ENCODE measurements at places on chromosomes 7 and 10.

DNA sequence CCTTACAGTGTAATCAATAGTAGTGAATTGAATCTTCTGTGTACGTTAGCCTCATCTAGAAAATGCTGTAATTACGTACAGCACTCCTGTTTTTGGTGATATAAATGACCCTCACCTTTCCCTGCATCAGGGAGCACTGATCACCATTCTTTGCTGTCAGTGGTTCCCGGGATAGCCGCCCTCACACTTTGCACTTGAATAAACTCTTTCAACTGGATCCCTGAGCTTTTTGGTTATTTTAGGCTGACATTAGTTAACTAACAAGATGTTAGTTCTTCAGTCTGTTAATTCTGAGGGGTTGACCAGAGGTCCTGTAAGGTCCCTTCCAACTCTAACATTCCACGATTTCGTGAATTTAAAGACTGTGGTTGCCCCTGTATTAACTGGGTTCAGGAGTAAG lies 23.4 kb upstream of the ZC3HAV1 start:
- no peak for DNase-seq

- DNase-seq, result no peak
Observed at GRCh38 chr7:135258585-135258984, 24.9 kb downstream of the STRA8 start.

GRCh38 chr10:47145290-47145934 lies 154.6 kb upstream of the GDF10 start:
- DNase-seq, result no peak

- DNase-seq, result no peak
Observed at GRCh38 chr10:56012101-56012500, 349.0 kb downstream of the ZWINT start.

DNA sequence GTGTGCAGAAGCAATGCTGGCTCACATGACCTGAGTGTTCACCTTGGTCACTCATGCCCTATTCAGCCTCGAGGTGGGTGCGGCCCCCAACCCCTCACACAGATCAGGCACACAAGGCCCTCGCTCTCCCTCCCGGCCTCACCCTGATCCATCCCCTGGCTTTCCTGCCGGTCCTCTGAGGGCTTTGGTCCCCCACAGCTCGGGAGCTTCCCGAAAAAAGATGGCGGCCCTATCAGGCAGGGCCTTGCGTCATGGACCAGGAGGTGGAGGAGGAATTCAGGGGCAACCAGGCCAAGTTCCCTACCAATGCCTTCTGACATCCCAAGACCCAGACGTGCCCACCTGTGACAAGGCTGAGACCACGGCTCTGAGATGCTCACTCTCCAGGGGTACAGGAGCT lies 43.7 kb upstream of the DNAAF5 start:
- no peak for DNase-seq

DNA sequence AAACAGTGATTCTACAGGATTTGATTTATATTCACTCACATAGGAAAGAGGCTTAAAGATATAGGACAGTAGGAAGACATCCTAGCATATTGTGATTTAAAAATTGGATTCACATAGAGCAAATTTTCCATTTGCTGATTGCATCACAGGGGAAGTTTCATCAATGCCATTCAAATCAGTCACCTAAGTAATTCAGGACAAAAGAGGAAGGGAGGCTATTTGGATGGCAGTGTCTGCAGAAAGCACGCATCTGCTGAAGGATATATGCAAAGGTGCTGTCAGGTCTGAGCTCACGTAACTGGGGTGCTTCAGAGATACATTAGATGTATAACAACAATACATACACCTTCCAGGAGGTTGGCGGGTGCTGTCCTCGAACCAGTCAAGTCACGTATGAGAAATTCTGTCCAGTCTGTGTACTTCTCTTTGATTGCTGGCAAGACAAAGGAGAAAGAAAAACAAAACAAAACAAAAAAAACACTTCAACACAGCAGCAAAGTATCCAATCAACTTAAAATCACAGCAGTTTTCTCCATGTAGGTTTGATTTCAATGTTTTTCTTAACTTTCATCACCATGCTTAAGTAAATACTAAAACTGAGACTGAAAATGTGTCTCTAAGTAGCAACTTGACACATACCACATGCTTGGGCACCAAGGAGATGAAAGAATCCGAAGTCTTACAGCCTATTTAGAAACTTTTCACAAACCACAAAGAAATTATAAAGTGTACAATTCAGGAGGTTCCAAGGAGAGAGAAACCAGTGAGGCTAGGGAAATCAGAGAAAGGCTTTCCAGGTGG lies 125.1 kb downstream of the SFMBT2 start:
- DNase-seq, result no peak

DNA sequence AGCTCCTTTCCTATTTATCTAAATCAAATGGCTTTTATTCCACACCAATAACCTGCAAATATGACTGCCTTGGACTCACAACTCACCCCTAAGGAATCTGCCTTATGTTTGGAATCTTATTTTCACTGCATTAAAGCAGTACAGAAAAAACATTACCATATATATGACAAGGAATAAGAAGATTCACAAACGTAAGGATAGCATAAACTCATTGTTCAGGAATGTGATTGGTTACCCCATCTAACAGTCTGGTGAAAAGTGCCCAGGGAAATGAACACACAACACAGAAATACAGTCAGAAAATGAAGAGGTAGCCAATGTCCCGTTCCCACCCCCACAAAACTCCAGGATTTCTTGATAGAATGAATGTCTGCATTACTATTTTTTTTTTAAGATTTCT lies 2.0 kb downstream of the PPP3CB start:
- no peak for DNase-seq

DNA sequence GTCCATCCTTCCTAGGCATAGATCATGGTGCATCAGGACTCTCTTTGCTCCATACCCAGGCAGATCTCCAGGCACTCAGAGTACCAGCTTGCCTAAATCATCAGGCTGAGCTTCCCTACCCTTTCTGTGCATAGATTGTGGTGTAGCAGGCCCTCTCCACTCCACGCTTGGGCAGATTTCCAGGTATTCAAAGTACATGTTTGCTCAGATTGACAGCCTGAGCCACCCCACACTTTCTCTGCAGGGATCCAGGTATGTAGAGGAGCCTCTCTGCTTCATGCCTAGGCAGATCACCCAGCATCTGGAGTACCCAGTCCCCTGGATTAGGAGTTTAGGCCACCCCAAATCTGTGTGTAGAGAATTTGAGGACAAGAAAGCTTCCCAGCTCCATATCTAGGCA lies 957.4 kb upstream of the LRRTM3 start:
- no peak for DNase-seq

GRCh38 chr7:92997152-92997551 lies 120.6 kb downstream of the SAMD9 start:
- DNase-seq, result no peak

- DNase-seq, result peak; percentile 62
Observed at GRCh38 chr10:32056136-32057035, at the start of gene KIF5B. TSS of gene KIF5B (minus strand) at chr10:32056425. CDS start at chr10:32055973, 452 bp downstream.

GRCh38 chr7:159118197-159118595 lies 26.5 kb downstream of the VIPR2 start:
- no peak for DNase-seq

DNA sequence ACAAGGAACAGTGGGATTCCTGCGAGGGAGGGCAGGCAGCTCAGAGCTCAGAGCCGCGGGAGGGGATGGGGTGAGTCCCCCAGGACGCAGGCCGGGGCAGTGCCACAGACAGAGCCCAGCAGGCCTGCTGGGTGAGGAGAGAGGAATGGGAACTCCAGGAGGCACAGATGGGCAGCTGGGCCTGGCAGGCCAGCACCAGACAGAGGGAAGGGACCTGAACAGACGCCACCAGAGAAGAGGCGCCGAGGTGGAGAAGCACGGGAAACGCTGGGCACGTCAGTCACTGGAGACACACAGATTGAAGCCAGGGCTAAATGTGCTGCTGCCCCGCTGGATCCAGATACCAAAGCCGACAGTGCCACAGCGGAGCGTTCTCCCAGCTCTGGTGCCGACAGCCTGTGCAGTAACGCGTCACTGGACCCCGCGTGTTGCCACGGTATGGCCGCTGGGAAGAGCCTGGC lies 225.8 kb downstream of the MAD1L1 start:
- DNase-seq, result no peak

GRCh38 chr7:137755846-137756651 lies 90.7 kb downstream of the DGKI start:
- no peak for DNase-seq

- no peak for DNase-seq
Observed at GRCh38 chr7:29243910-29244655, 49.5 kb downstream of the CHN2 start.

DNA sequence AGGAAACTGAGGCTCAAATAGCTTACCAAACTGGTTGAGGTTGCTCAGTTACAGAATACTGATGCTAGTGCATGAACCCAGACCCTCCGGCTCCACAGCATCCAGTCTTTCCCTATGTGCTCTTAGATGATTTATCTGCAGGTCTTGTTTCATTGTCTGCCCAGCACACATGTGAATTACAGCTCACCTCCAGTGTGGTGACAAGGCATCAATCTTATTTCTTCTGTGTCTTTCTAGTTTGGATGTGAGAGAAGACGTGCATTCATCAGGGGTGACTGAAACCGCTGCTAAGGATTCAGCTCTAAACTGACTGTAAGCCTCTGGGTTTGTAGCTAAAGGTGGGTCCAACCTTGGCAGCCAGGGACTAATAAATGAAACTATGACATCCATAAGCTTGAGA lies 123.8 kb downstream of the SH2D4B start:
- DNase-seq, result no peak

DNA sequence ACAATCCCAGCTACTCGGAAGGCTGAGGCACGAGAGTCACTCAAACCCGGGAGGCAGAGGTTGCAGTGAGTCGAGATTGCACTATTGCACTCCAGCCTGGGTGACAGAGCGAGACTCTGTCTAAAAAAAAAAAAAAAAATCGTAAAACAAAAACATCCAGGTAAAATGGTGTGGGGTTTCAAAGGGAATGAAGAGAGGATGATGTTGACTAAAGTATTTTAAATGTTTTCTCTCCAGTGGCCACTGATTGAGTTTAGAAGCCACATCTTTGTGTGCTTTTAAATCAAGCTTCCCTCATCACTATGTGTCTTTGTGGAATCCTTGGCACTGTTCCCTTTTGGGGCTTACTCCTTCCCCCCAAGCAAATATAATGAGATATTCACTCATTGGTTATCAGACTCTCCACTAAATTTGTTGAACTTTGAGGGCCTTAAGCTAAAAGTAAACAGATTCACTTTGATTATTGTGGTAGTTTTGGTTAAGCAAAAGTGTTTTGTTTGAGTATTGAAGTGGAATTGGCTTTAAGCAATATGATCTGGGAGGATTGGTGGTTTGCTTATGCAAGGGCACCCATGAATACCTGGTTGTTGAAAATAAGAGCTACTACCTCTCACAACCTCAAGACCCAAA lies 162.9 kb downstream of the CDK14 start:
- no peak for DNase-seq

- no peak for DNase-seq
Observed at GRCh38 chr10:71998840-71999194, 34.6 kb downstream of the CHST3 start.

GRCh38 chr10:77530011-77530410 lies 107.6 kb downstream of the KCNMA1 start:
- DNase-seq, result no peak

DNA sequence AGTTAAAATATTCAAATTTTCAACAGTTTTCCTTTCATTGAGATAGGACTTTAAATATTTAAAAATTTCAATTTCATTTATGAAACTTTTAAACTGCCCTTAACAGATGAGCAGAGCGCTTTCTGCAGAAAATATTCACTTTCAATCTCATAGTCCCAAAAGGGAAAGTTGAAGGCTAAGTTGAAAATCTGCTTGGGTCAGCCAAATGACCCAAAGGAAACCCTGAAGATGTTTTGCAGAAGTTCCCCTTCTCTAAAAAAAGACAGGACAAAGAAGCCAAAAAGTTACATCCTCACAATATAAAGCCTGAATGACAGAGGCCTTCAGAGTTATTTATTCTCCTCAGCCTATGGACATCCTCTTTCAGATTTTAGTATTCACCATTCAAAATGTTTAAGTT lies 17.6 kb upstream of the SCIN start:
- no peak for DNase-seq

DNA sequence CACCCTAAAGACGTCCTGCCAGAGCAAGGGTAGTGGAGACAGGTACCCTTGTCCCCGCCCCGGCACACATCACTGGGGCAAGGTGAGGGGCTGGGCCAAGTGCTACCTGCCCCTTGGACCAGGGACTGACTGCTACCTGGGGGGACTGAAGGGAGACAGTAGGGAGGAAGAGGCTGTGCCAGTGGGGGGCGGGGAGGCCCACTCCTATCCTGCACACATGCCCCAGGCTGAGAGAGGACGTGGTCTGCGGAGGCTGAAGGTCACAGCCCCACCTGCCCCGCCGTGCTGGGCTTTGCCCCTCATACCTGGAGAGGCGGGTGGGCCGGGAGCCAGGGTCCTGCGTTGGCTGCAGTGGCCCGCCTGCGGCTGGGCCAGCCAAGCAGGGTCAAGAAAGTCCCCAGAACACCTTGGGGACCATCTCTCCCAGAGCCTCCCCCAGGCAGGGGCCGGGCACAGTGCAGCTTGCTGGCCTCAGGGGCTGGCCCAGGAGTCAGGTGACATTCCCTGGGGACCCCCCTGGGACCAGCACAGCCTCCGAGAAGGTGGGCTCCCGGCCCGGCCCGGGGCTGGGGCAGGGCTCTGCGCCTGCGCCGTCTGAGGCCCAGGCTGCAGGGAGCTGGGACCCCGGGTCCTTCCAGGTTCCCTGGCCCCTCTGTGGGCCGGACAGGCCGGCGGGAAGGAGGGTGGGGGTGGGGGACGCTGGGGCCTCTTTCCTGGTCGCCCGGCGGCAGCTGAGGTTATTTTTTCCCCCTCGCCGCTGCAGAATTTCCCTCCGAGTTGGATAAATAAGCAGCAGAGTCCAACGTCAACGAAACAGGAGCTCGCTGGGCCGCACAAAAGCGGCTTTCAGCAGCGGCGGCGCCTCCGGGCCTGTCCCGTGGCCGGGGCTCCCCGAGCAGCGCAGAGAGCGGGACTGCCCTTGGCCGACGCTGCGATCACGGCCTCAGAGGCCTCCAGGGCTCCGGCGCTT lies 9.8 kb upstream of the FZD9 start:
- no peak for DNase-seq

GRCh38 chr10:16866541-16867275 lies 49.5 kb upstream of the RSU1 start:
- DNase-seq, result no peak

DNA sequence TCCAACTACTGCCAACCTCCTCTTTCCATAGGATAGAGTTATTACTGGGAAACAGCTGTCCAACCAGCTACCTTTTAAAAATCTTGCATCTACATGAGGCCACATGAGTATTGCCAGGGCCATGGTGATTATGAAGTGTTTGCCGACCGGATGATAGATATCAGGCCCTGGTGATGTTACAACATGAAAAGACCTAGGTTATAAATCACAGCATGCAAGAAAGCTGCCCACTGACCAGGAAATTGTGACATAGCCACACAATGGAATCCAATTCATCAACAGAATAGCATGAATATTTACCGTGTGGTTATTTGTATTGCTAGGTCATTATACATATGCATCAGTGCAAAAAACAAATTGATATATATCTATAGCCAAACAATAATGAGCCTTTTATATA lies 517.0 kb downstream of the INHBA start:
- DNase-seq, result no peak

DNA sequence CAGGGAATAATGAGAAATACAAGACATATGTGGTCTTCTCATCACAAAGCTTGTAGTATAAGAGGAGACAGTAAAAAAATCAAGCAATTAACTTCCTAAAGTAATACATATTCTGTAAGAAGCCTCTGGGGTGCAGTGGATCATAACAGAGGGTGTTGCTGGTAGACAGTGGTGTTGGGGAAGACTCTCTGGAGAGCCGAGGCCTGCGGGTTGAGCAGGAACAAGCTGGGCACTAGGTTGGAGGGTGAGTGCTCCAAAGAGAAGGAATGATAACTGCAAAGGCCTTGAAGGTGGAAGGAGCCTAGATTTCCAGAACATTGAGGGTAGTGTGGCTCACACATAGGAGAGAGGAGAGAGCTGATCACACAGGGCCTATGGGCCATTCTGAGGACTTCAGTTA lies 1.5 kb downstream of the GIMAP4 start:
- DNase-seq, result no peak

All from stimulated activated CD8-positive, alpha-beta memory T cell treated with anti-CD3 and anti-CD28 coated beads, Interleukin-4, amount 100 ng/mL, for 1 hour (primary cell).